ENCODE measurements at places on chromosomes 3 and 15.

GRCh38 chr3:111594205-111594604 is 941 bp downstream of the ZBED2 start:
- DNase-seq = no peak

DNA sequence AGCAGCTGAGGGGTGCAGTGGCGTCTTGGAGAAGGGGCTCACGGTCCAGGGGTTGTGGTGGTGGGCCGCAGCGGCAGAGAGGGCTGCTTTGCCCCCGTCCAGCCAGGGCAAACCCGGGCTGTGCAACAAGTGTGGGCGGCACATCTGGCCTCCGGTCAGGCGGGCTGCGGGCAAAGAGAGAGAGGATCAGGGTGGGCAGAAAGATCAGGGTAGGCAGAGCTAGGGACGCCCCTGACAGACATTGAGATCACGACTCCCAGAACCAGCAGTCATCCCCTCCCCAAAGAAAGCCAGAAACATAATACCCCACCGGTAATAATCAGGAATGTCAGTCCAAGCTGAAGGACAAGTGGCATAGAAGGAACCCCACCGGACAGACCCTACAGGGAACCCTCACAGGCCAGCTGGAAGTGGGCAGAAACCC is 6.8 kb downstream of the GATA2 start:
- DNase-seq = no peak

DNA sequence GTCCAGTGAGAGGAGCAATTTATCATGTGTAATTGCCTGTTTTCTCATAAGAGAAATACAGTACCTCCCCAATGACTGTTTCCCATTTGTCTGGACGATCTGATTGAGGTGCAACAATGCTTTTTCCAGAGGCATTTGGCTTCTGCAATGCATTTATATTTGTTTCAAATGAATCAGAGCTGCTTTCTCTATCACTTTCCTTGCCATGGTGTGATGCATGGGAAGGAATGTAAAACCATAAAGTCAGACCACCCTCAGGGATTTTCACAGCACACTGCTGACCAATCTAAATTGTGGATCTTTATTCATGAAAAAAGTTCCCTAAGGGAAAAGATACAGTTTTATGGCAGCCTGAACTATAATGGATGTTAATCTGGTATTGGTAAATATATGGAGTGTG is 333.0 kb downstream of the ZNF385D start:
- no peak for DNase-seq

DNA sequence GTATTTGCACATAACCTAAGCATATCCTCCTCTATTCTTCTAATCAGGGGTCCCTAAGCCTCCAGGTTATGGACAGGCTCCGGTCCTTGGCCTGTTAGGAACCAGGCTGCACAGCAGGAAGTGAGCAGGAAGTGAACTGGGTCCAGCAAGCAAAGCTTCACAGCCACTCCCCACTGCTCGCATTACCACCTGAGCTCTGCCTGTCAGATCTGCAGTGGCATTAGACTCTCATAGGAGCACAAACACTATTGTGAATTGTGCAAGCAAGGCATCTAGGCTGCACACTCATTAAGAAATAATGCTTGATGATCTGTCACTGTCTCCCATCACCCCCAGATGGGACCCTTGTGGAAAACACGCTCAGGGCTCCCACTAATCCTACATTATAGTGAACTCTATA is 9.8 kb downstream of the MSL2 start:
- no peak for DNase-seq

Measured in stimulated activated CD8-positive, alpha-beta memory T cell treated with anti-CD3 and anti-CD28 coated beads, Interleukin-4, amount 100 ng/mL, for 4 hours (primary cell).